ENCODE measurements at places on chromosomes 16 and 17.

GRCh38 chr16:27244363-27244755, 24.2 kb downstream of the NSMCE1 start:
- DNase-seq = no peak

GRCh38 chr17:81131486-81132196, 33.7 kb upstream of the PVALEF start:
- DNase-seq = no peak

DNA sequence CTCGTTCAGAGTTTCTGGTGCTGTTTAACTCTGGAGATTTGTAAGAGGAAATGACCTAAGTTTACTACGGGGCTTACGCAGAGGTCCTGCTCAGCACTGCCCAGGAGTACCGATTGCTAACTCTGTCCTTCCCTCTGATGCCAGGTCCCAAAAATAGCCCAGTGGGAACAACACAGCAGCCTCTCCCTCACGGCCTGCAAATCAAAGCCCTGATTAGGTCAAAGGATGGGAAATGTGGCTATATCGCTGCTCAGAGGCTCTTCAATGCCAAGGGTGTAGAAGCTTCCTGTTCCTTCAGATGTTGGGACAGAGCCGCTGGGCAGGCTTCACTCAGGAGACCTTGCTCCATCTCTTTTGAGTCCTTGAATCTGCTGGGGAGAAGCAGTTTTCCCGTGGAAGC, 174.2 kb upstream of the KCNJ16 start:
- DNase-seq = no peak

GRCh38 chr17:51120357-51120738, 320 bp downstream of the SPAG9 start:
- DNase-seq = peak; percentile 42

- DNase-seq = no peak
These were observed 608 bp upstream of the TRIM37 start for GRCh38 chr17:59107306-59107670.

GRCh38 chr17:71349908-71350600, 770.8 kb upstream of the SOX9 start:
- DNase-seq = peak; percentile 18

DNA sequence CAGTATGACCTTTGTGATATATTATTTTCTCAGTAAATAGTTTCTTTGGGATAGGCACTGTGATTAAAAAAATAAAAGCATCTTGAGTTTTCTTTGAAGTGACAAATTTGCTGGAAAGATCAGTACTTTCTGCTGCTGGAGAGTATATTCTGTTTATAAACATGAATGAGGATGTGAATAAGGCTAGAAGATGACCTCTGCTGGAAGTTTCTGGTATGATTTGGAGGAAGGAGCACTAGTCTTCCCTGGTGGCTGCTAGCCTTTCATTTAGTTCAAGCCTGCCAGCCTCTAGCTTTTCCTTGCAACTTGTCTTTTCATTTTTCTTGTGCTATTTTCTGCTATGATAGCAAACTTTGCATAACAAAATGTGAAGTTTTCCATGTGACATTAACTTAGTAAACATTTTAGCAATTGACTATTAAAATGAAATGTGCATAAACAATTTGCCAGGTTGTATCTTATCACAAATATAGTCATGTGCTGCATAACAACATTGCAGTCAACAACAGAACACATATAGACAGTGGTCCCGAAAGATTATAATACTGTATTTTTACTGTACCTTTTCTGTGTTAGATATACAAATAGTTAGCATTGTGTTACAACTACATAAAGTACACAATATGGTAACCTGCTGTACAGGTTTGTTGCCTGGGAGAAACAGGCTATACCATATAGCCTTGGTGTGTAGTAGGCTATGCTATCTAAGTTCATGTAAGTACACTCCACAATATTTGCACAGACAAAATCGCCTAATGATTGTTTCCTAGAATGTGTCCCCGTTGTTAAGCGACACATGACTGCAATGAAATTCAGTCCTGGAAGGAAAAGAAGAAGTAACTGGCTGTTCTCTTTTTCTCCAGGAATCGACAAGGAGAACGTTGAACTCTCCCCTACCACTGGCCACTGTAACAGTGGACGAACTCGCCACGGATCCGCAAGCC, 18.1 kb upstream of the RAB11FIP4 start:
- DNase-seq = peak; percentile 81

- DNase-seq = no peak
These were observed 963 bp downstream of the ALG1 start for GRCh38 chr16:5072334-5073278.

GRCh38 chr17:57494443-57494842, 238.1 kb downstream of the MSI2 start:
- DNase-seq = no peak

DNA sequence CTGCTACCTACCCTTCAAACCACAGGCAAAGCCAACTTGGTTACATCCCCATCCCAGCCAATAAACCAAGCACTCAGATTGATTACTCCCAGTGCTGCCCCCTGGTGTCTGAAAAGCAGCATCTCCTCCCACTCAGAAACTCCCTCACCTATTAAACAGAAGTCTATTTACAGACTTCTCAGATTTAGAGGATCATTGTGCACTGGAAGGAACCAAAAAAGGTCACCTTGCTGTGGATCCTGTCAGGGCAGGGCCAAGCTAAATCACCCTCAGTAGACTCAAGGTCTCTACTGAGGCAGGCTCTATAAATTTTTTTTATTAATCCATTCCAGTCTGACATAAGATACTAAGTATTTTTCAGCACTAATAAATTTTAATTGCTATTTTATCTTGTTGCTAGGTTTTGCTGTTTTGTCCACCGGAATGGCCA, 17.6 kb downstream of the HIGD1B start:
- DNase-seq = peak; percentile 80

GRCh38 chr17:19019041-19019941, 14.7 kb upstream of the FAM83G start:
- DNase-seq = no peak

DNA sequence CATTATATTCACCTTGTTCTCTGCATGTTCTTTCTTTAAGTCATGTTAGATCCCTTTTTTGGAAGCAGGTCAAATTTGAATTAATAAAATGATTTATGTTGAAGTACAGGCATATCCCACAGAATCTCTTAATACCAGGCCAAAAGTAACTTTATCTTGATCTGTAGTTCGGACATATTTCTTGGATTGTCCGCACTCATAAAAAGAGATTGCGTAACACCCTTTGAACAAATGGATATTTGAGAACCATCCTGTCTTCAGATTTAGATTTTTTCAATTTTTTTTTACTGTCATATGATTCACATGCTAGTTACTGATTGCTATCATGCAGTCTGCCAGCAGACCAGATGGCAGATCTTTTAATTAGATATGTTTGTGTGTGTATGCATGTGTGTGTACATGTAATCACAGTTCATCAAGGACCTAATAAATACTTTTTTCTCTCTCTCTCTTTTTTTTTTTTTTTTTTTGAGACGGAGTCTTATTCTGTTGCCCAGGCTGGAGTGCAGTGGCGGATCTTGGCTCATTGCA, 352.6 kb downstream of the WWOX start:
- no peak for DNase-seq

DNA sequence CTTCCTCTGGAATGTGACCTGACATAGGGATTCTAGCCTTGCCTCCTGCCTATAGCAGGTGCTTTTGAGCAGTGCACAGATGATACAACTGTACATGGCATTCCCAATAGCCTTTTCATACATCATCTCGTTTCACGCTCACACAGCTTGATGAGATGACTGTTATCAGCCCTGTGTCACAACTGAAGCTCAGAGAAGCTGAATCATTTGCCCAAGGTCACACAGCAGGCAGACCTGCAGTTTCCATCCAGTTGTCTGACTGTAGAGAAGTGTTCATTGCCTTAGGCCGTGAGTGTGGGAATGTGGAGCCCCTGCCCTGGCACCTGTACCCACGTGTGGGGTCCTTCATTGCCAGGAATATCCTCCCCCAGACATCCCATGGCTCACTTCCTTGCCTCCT, 20.1 kb downstream of the WFDC1 start:
- no peak for DNase-seq

DNA sequence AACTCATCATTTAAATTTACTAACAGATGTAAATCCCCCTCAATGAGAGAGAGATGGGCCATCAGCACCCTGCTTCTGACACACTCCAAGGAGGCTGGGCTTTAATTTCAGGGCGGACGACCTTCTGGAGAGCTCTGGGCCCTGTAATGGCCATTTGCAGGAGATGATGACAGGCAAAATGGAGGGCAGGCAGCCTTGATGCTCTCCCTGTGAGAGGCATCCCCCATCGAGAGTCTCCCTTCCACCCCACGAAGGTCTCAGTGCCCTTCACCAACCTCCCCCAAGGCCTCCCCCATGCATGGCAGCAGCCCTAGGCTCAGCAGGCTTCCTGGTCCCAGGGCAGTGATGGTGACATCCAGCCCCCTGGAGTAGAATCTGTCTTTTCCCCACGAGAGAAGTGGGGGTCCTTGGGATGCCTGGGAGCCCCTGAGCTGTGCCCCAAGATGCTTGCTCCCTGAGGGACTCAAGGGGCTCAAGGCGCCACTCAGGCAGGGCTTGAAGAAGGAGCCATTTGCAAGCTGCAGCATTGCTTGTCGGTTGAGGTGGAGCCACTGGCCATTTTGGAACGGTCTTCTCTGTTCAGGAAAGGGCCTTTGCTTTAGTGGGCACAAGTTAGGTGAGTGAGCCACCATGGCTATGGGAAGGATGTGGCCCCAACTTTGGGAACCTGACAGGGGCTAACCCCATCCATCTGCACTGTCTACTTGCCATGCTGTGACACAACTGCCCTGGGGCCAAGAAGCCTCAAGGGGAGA, 82.6 kb downstream of the C16orf78 start:
- no peak for DNase-seq

- no peak for DNase-seq
These were observed 6.5 kb downstream of the GLIS2 start for GRCh38 chr16:4322121-4323052.

- DNase-seq = no peak
These were observed 13.6 kb downstream of the HSD11B2 start for GRCh38 chr16:67444259-67445125.

DNA sequence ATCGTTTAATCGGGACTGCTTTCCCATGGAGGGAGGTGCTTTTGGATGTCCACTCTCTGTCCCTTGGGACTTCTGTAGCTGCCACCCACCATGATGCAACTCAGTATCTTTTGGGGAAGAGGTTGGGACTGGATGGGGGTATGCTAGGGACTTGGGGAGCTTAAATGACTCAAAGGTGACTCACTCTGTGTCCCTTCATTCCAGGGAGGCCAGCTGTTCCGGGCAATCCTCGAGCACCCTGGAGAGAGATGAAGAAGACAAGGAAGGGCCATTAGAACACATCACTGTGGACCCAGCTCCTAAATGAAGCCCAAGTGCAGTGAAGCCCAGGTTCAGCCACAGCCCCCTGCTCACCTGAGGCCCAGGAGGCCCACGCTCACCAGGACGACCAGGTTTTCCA, 4.6 kb downstream of the COL1A1 start:
- DNase-seq = peak; percentile 71

DNA sequence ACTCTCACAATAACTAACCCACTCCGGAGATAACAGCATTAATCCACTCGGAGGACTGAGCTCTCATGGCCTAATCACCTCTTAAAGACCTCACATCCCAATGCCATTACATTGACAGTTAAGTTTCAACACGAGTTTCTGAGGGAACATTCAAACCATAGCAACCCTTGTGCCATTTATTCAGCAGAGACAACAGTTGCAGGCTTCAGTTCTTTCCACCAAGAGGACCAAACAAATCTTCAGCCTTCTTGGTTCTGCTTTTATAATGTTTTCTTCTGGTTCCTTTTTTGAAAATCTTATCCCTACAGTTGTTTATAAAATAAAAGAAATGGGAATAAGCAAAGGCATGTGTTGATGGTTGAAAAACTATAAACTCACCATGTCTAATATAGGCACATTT, 2.1 kb upstream of the CD300E start:
- no peak for DNase-seq

- DNase-seq = no peak
These were observed 30.2 kb downstream of the TPSG1 start for GRCh38 chr16:1194665-1195392.

- DNase-seq = no peak
These were observed 24.0 kb downstream of the MXRA7 start for GRCh38 chr17:76686538-76687297.

GRCh38 chr17:73015722-73016276, 76.7 kb downstream of the SLC39A11 start:
- no peak for DNase-seq

DNA sequence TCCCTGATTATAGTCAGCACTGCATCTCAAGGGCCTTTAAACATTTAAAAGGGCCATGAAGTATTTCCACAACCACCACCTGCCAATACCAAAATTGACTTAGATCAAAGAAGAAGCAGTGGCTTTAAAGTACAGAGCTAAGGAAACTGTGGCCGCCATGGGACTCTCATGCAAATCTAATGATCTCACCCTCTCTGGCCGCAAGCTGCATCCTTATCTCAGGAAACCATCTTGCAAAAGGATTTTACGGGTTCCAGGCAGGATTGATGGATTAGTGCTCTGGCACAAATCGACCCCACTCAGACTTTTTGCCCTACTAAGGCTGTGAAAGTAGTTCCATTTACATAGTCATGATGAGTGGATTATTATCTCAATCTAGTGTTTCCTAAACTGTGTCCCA, 22.6 kb downstream of the CDRT4 start:
- peak; percentile 93 for DNase-seq

DNA sequence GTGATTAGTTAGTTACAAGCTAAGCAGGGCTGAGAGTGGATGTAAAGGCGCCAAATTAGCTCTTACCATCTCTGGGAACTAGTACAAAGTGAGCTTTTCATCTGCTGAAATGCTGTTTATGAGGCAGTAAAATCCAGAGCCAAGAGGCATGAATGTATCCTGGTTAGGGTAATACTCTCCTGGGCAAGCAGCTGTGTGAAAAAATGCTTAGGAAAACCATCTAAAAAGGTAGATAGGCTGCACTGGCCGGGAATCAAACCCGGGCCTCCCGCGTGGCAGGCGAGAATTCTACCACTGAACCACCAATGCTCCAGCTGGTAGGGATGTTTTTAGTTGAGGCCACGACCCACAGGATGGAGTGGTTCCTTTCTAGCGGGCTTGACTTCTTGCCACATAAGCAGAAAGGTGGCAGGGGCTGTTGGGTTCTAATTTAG, 23.0 kb downstream of the VAC14 start:
- peak; percentile 62 for DNase-seq

DNA sequence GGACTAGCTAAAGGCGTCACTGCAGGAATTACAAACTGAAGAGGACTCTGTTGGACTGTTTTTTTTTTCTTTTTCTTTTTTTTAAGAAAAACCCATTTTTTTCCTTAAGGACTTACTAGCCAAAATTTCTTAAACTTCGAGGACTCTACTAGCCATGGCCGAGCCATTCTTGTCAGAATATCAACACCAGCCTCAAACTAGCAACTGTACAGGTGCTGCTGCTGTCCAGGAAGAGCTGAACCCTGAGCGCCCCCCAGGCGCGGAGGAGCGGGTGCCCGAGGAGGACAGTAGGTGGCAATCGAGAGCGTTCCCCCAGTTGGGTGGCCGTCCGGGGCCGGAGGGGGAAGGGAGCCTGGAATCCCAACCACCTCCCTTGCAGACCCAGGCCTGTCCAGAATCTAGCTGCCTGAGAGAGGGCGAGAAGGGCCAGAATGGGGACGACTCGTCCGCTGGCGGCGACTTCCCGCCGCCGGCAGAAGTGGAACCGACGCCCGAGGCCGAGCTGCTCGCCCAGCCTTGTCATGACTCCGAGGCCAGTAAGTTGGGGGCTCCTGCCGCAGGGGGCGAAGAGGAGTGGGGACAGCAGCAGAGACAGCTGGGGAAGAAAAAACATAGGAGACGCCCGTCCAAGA, 878 bp downstream of the HEXIM1 start:
- DNase-seq = peak; percentile 82

GRCh38 chr17:75273977-75274708, 3.1 kb upstream of the MIF4GD start:
- DNase-seq = peak; percentile 88
